Lower leg skin (tissue), 4 donors: ENCODE measurements at places on chromosomes 3 and 15. TPM values are rescaled to one million over a fixed set of nuclear protein-coding genes. Genes with fewer than 3 reads are reported as not detected.

- no peak for DNase-seq
These were observed 55.7 kb downstream of the IQSEC1 start for GRCh38 chr3:13017361-13018042.

HPS3 gene
- total RNA-seq, result 8.4 TPM

GRCh38 chr3:29083676-29084075, 197.2 kb upstream of the RBMS3 start:
- no peak for DNase-seq

MOBP gene
- total RNA-seq, result 0.16 TPM

PCSK6 gene
- 25.7 TPM for total RNA-seq

DNA sequence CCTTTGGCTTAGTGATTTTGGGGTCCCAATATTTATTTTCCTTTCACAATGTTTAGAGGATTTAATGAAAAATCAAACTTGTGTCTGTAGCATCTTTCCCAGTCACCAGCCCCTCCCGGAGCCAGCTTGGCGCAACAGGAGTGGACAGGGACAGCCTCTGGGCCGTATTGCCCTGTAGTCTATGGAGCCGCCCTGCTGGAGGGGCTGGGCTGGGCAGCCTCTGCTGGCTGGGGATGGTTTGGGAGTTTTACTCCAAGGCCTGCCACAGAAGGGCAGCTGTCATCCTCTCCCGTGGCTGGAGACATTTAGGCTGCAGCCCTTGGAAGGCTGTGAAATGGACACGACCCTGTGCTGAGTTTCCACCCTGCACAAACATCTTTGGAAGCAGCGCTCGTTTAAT, 89.4 kb upstream of the RGMA start:
- peak; percentile 45 for DNase-seq

DNA sequence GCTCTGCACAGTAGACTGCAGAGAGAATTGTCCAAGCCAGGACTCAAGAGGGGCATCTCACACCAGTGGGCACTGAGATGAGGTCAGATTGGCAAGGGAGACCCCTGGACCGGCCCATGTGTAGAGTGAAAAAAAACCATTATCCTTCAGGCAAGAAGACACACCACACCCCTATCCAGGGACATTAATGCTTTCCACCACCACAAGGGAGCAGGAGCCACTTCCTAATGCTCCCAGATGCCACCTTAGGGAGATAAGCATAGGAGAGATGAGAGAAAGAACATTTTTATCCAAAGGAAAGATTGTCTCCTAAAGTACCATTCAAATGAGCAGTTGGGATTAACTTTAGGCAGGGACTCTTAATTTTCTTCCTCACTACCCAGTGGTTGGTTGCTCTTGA, 109.6 kb upstream of the PTX3 start:
- DNase-seq, result no peak

GRCh38 chr3:123194552-123194951, 7.2 kb upstream of the SEC22A start:
- no peak for DNase-seq

- no peak for DNase-seq
These were observed 105.4 kb downstream of the PTPRG start for GRCh38 chr3:61666615-61667330.

ULK3 gene
- total RNA-seq, result 114 TPM

GRCh38 chr3:129263161-129263910, 13.9 kb downstream of the COPG1 start:
- no peak for DNase-seq

DNA sequence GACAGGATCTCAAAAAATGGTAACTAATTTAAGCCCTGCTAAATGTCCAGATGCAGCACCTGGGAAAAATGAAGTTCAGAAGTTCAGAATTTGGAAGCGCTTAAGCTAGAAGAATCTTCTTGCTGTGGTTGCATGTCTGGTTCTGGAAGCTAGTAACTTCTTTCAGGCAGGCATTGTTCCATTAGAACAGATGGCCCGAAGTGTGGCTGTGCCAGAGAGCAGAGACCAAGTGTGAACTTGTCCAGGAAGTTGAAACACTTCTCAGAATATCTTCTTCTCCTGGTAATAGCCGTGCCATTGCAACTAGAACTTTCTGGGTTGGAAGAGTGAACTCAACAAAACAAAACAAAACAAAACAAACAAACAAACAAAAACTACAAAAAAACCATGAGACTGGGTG, 80.0 kb downstream of the MITF start:
- DNase-seq, result no peak

DNA sequence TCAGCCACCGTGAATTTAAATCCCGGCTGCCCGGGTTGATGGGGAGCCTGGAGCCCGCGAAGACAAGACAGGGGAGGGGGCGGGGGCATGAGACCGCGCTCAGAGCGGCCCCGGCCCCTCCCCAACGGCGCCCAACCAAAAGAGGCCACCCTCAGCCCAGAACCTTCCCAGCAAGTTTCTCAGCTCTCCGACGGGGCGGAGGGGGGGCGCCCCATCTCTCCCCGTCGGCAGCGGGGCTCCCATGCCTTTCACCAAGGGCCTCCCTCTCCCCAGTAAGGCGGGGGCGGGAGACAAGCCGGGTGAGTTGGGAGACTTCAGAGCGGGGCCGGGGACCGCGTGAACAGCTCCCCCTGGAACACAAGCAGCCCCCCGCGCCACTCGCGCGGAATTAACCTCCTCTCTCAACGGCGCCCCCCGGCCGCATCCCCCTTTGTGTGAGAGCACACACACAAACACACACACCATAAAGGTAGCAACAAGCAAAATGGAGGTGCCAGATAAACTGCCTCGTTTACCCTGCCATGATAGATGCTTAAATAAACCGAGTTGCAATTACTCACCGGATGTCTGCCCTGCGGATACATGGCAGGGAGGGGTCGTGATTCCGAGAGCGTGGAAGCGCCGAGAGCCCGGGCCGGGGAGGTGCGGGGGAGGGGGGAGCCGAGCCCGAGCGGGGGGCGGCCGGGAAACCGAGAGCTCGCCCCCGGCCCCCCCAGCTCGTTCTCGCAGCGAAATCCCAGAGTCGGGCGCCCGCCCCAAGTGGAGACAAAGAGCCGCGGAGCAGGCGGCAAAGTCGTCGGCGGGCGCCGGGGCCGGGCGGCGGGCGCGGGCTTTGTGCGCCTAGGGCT, 1.3 kb downstream of the TLE3 start:
- peak; percentile 47 for DNase-seq

GRCh38 chr3:159711560-159712333, 276.9 kb upstream of the IL12A start:
- DNase-seq, result no peak

- DNase-seq, result no peak
These were observed 234.6 kb upstream of the BCHE start for GRCh38 chr3:166071831-166072230.

FRMD5 gene
- 0.19 TPM for total RNA-seq

GRCh38 chr3:152149832-152150231, 118.9 kb upstream of the MBNL1 start:
- DNase-seq, result no peak

GRCh38 chr3:175146258-175146657, 287.1 kb downstream of the NAALADL2 start:
- DNase-seq, result no peak

GRCh38 chr3:44013967-44014366, 227.7 kb upstream of the TOPAZ1 start:
- DNase-seq, result no peak

TMEM89 gene
- not detected for total RNA-seq

SETD2 gene
- 42.9 TPM for total RNA-seq
